SJSA1 (cell line): ENCODE measurements at places on chromosomes 11 and 22. TPM values are rescaled to one million over a fixed set of nuclear protein-coding genes. Genes with fewer than 3 reads are reported as not detected.

DNA sequence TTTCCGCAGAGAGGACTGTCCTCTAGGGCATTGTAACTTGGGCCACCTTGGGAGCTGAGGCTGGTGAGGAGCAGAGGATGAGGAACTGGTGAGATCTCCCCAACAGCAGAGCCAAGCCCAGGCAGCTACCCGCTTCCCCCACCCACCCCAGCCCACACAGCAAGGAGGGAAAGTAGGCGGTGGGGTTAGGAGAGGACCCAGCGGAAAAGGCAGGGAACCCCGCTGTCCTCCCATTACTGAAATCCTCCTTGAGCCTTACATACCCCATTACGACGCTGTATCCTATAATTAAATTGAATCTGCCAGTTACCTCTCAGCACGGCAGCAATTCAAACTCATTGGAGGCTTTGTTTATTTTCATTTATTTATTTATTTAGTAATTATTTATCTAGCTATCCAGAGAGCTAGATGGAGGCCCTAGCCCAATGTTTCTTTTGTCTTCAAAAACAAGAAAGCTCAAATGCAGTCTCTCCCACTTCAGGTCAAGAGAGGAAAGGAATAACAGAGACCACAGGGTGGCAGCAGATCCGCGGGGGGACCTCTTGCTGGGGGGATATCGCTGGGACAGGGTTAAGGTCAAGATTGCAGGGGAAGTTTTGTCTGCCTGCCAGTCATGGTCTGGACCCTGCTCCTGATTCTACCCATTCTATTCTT, 218.0 kb downstream of the ST3GAL4 start:
- DNase-seq, result no peak

GRCh38 chr11:89447845-89448244, 43.3 kb downstream of the NOX4 start:
- DNase-seq, result no peak

DNA sequence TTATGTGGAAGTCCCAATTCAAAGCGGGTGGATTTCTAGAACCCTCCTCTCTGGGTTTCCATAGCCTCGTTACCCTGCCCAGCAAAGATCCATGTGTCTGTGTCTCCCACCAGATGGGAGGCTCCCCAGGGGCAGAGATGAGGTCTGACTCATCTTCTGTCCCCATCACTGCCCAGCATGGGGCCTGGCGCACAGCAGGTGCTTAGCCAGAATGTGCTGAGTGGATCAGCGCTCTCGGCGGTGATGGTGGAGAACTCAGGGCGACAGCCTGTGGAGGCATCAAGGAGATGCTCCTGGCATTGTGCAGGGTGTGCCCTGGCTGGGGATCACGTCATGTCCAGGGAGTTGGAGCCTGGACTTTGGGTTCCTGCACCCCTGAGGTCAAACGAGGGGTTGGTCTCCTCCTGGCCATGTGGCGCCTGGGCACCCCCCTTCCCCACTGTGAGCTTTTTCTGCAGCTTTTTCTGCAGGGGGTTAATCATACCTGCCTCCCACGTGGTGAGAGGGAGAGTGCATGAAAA, 46.1 kb upstream of the RFPL3 start:
- no peak for DNase-seq

DNA sequence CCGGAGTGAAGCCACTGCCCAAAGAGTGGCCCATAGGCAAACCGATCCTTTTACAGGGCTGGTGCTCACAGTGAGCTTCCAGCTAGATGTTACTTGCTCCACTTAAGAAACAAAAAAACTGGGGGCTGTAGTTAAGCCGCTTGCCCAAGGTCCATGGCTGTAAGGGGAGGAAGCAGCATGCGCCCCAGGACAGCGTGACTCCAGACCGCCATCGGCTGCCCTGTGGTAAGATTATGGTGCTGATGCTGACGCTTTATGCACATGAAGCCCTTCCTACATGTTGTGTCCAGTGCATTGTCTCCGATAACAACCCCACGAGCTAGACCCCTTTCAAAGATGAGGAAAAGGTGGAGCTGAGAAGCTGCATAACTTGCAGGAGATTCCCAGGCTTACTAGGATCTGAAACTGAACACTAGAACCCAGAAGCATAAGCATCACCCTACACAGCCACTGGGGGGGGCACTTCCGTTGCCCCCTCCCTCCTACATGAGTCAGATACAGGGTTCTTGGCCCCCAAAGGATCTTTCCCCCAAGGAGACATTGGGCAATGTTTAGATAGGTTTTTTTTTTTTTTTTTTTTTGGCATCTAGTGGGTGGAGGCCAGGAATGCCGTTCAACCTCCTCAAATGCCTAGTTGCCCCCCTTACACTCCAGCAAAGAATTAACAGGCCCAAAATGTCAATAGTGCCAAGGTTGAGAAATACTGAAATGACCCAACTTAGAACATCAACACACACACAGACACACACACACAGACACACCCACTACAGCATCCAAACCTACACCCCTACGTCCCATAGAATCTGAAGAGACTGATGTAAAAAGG, 53.9 kb downstream of the MN1 start:
- no peak for DNase-seq

Gene APOL3
- total RNA-seq, result 2.6 and 4.7 TPM in 2 replicates

GRCh38 chr11:126357969-126358762, 2.7 kb downstream of the ST3GAL4 start:
- DNase-seq, result no peak

DNA sequence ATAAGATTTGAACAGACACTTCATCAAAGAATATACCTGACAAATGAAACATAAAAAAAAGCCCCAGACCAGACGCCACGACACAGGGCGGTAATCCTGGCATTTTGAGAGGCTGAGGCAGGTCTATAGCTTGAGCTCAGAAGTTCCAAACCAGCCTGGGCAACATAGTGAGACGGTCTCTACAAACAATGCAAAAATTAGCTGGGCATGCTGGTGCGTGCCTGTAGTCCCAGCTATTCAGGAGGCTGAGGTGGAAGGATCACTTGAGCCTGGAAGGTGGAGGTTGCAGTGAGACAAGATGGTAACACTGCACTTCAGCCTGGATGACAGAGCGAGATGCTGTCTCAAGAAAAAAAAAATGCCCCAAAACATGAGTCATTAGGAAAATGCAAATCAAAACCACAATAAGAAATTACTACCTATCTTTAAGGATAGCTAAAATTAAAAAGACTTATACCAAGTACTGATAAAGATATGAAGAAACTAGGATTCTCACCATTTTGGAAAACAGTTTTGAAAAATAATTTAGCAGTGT, 91.7 kb upstream of the GRAMD1B start:
- DNase-seq, result no peak

Gene IL18
- total RNA-seq, result 1.2 and 2.1 TPM in 2 replicates

GRCh38 chr11:130646881-130647280, 198.4 kb downstream of the ADAMTS15 start:
- DNase-seq, result no peak

Gene ZP1
- total RNA-seq, result not detected in 2 replicates

Gene GLYATL1
- 0.09 and 0.39 TPM in 2 replicates for total RNA-seq

GRCh38 chr11:8987446-8987845, 16.4 kb downstream of the NRIP3 start:
- DNase-seq, result no peak

DNA sequence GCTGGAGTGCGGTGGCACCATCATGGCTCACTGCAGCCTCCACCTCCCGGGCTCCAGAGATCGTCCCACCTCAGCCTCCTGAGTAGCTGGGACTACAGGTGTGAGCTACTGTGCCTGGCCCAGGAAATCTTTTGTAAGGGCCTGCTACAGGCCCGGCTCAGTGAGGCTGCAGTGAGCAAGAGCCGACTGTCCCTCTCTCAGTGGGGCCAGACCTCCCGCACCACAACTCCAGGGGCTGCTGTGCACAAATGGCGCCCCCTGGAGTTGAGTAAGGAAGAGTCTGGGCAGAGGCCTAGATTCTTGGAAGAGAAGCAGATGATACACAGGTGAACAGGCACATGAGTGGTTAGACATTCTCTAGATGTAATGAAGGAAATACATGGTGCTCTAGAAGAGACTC, 7.0 kb downstream of the SERHL2 start:
- no peak for DNase-seq

- no peak for DNase-seq
Observed at GRCh38 chr11:135027461-135027860, 615.4 kb upstream of the B3GAT1 start.

GRCh38 chr11:78708388-78708787, 133.7 kb upstream of the NARS2 start:
- no peak for DNase-seq

Gene OR2AT4
- not detected in 2 replicates for total RNA-seq

Gene ELFN2
- total RNA-seq, result 0.11 TPM in 1 of 2 replicates, not detected in the other

DNA sequence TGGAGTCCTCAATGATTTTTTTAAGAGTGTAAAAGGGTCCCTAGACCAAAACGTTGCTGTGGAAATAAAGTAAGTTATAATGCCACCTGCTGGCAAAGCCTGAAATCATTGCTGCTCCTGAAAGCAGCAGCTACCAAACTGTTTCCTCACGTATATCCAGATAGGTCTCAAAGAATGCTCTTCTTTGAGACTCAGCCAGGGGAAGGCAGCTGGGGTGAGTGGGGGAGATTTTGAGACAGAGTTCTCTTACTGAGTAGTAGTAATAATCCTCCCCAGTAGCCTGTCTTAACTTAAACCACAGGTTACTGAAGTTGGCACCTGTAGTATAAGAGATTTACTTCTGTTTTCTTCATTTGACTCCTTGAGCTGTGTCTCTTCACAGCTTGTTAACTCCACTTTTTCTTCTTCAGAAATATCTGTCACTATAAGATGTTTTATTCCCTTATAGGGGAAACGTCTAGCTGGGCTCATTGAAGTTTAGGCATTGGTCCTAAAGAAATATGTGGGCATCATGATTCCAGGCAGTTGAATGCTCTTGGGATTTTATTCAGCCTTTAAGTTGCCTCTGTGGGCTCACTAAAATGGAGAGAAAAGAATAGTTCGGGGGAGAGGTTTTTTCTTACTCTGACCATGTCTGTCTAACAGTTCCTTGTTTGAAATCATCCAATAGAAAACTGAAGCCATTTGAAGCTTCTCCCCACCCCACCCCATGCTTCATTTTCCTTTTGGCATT, 77.9 kb downstream of the BTBD10 start:
- DNase-seq, result peak; percentile 43

Gene SHISAL1
- 1.5 and 2.4 TPM in 2 replicates for total RNA-seq

GRCh38 chr11:34381775-34382174, 24.0 kb upstream of the ABTB2 start:
- DNase-seq, result no peak

Gene CABP4
- not detected in 2 replicates for total RNA-seq

- DNase-seq, result no peak
Observed at GRCh38 chr22:20111045-20111688, 4.7 kb upstream of the RANBP1 start.
